HepG2 (cell line): ENCODE measurements at places on chromosomes 5 and 9. TPM values are rescaled to one million over a fixed set of nuclear protein-coding genes. Genes with fewer than 3 reads are reported as not detected.

Gene MLANA
- 0.11 and 0.72 TPM in 2 replicates for total RNA-seq

Gene C5
- total RNA-seq = 29.8 and 57.6 TPM in 2 replicates

Gene PROP1
- not detected in 2 replicates for total RNA-seq

Gene OR1L1
- total RNA-seq = not detected in 2 replicates

Gene DMGDH
- total RNA-seq = 4.6 and 7.9 TPM in 2 replicates

Gene AK8
- total RNA-seq = not detected in 2 replicates

Gene RXRA
- total RNA-seq = 19.2 and 29.2 TPM in 2 replicates

Gene SLC4A9
- not detected in 2 replicates for total RNA-seq

Gene ABLIM3
- total RNA-seq = 0.53 and 0.67 TPM in 2 replicates

Gene ZBTB34
- total RNA-seq = 5.9 and 10.2 TPM in 2 replicates

Gene SLC6A18
- not detected in 2 replicates for total RNA-seq

Gene FBP2
- total RNA-seq = not detected in 2 replicates

Gene FOXD4L6
- total RNA-seq = 0.11 TPM in 1 of 2 replicates, not detected in the other

Gene PTGER4
- total RNA-seq = 0.11 TPM in 1 of 2 replicates, not detected in the other

Gene PELO
- 19.0 and 19.5 TPM in 2 replicates for total RNA-seq

Gene PCDHA5
- total RNA-seq = not detected in 2 replicates

Gene FOXD4L4
- total RNA-seq = 0.38 TPM in 1 of 2 replicates, not detected in the other

Gene PPP3R2
- not detected in 2 replicates for total RNA-seq

Gene C1QTNF2
- total RNA-seq = not detected in 2 replicates

Gene MYMK
- total RNA-seq = not detected in 2 replicates

Gene RGS7BP
- total RNA-seq = not detected in 2 replicates

Gene TOR4A
- 7.0 and 14.2 TPM in 2 replicates for total RNA-seq

Gene CEL
- 0.62 and 1.5 TPM in 2 replicates for total RNA-seq

Gene MYO10
- total RNA-seq = 14.0 and 14.8 TPM in 2 replicates

Gene WDR5
- 31.6 and 34.3 TPM in 2 replicates for total RNA-seq

Gene TPPP
- 0.04 TPM in 1 of 2 replicates, not detected in the other for total RNA-seq

Gene ADCY2
- total RNA-seq = not detected in 2 replicates

Gene ATG10
- total RNA-seq = 5.6 and 5.7 TPM in 2 replicates

Gene PPP1R26
- 7.1 and 11.6 TPM in 2 replicates for total RNA-seq

Gene ROPN1L
- not detected in 2 replicates for total RNA-seq

Gene SLC6A3
- not detected in 2 replicates for total RNA-seq

Gene ENHO
- total RNA-seq = 0.51 and 0.60 TPM in 2 replicates
